ENCODE measurements at places on chromosomes 3 and 15.

- no peak for DNase-seq
These were observed 611.2 kb upstream of the GRM7 start for GRCh38 chr3:6249679-6250078.

DNA sequence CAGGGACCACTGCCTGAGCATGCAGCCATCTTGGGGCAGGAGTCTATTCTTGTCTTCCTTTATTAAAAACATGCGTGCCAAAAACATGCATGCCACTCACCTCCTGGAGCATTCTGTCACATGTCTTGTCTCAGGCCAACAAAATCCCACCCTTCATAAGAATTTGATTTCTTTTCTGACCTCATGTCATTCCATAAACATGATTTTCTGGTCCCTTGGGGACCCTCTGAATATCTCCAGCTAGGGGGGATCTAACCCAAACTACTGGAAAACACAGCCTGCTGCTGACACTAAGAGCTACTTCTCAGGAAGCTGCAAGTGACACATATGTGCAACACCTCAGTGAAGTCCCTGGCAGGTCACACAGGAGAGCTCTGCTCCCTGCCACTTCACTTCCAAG, 26.8 kb upstream of the NOX5 start:
- no peak for DNase-seq

DNA sequence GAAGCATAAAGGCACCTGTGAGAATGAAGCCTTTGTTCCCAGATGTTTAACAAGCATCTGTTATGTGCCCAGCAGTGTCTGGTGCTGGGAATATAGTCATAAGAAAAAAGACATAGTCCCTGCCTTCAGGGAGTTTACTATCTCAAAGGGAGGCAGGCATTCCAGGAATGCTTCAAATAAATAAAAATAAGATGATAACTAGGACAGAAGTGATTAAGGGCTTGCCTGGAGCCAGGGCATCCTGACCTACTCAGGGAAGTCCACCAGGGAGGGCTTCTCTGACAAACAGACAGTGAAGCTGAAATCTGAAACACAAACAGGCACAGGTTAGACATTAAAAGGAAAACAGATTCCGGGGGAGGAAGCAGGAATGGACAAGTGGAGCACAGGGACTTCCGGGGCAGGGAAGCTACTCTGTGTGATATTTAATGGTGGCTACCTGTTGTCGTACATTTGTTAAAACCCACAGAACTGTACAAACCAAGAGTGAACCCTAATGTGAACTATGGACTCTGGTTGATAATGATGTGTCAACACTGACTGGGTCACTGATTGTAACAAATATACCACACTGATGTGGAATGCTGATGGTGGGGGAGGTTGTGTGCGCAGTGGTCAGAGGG, 53.3 kb downstream of the ITGB5 start:
- no peak for DNase-seq

GRCh38 chr15:82081914-82082762, 36.3 kb upstream of the MEX3B start:
- no peak for DNase-seq

DNA sequence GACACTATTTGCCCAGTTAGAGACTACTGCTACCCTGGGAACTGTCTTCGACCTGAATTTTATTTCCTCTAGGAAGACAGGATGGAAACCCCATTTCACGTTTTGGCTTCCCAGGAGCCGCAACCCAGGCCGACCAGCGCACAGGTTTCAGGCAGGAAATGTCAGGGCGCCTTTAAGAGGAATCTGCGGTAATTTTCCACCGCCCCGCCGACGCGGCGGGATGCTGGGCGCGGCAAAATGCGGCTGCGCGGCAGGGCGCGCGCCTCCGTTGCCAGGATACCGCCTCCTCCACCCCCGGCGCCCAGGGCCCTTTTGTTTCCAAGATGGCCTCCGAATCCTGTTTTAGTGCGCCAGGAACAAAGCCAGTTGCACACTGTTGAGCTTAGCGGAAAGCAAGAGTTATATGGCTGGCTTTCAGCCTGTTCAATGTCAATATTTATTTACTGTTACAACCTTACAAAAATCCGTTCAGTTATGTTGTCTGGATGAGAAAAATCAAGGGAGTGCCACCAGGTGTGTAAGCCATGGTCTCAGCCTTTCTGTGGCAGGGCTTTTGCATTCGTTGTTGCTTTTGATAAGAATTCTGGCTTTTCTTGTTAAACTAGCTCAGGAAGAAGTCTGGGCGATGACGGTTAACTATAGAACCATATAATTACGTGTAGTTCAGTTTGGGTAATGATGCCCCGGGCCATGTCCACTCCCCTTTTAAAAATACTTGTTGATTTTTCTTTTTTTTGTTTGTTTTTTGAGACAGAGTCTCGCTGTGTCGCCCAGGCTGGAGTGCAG, 79.7 kb upstream of the CHD2 start:
- peak; percentile 92 for DNase-seq

GRCh38 chr3:55770077-55770476, 283.0 kb upstream of the WNT5A start:
- DNase-seq = no peak

DNA sequence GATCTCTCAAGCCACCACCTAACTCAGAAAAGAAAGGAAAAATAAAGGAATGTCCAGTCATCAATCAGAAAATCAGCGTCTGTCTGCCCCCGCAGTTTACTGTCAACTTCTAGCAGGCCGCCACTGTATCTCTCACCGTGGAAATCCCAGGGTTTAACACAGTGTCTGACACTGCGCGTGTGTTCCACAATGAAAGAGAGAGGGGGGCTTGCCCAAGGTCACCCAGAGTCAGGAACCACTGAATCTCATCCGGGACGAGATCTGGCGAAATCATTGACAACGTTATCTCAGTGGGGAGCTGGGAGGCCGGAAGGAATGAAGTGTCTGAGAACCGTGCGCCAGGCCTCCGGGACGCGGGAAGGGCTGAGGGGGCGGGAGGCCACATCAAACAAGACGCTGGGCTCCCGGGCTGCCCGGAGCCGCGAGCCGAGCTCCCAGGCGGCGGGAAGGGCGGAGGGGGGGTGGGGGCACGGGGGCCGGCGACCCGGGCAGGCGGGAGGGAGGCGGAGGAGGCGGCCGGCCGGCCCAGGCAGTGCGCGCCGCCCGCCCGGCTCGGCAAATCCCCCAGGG, 2.2 kb upstream of the HES1 start:
- peak; percentile 53 for DNase-seq

DNA sequence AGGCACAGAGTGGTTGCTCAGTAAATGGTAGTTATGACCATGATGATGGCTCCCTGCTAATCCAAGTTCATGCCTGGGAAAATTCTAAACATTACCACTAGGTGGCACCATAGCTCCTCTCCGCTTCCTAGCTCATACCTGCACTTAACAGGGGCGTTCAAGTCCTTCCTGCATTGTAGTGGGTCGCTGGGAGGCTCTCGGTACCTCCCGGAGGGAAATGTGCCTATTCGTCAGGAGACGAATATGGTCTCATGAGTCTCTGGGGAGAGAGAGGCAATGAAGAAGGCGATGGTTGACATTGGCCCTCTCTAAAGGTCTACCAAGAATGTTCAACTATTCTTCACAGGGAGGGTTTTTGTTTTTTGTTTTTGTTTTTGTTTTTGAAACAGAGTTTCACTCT, 10.9 kb downstream of the MESP1 start:
- DNase-seq = peak; percentile 39

- DNase-seq = no peak
These were observed 76.2 kb downstream of the CCK start for GRCh38 chr3:42189736-42190135.

DNA sequence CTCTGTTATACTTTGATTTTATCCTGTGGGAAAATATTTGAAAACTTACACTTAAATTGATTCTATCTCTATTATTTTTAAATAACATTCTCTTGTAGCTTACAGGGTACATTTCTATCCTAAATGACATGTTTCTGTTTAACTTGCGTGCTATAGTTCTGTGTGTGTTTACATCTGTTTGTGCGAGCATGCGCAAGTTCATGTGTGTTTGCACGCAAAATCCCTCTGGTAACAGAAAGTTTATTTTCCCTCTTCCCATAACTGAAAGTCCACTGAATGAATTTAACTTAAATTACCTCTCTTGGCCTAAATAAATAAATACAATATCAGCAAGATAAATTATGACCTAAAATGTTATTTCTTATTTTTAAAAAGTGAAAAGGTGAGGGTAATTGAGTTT, 117.3 kb upstream of the NEO1 start:
- no peak for DNase-seq

- no peak for DNase-seq
These were observed 36.4 kb downstream of the CFAP100 start for GRCh38 chr3:126431103-126431534.

DNA sequence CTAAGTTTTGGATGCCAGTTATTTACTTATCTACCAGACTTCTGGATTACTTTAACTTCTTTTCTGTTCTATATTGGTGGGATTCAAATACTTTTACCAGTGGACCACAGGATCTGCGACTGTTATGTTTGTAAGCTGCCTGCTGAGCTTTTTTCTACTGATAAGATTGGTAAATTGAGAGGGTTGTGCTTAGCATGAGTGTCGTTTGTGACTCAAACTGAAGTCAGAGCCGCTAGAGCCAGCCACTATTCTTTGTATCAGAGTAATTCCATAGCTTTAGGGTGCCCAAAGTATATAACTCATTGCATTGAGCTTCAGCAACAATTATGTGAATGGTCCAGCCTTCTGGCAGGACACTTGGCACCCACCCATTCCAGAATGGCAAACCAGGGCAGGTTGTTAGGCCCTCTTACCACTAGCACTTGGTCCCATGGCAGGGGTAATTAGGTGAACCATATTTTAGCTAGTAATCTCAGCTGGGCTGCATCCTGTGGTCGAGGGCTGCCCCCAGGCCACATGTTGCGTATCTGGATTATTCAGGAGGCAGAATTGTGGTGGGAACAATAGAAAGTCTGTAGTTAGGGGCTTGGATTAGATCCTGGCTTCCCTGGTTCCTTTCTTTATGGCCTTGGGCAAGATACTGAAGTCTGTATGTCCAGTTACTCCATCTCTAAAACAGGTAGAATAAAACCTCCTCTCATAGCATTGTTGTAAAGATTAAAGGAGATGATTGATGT, 6.0 kb downstream of the PLCL2 start:
- no peak for DNase-seq

DNA sequence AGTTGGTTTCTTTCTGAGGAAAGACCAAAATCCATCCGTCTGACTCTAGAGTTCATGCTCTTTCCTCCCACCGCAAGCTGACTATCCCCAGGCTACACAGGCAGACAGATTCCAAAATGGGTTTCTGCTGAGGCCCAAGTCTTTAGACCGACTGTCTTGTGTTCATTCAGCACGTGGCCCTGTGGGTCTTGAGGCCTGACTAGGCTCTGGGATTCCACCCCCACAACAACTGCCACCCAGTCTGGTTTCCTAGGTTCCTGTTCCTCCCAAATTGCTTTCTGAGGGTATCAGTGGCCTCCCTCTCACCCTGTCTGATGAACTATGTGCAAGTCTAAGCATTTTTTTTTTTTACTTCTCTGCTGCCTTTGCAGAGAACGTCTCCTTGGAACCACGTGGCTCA, 67.7 kb downstream of the CYP19A1 start:
- DNase-seq = no peak

- DNase-seq = no peak
These were observed 204.5 kb downstream of the ARRDC4 start for GRCh38 chr15:98164986-98165385.

- no peak for DNase-seq
These were observed 256.8 kb upstream of the IGF1R start for GRCh38 chr15:98391568-98391967.
